ENCODE measurements at places on chromosomes 1 and 21.

DNA sequence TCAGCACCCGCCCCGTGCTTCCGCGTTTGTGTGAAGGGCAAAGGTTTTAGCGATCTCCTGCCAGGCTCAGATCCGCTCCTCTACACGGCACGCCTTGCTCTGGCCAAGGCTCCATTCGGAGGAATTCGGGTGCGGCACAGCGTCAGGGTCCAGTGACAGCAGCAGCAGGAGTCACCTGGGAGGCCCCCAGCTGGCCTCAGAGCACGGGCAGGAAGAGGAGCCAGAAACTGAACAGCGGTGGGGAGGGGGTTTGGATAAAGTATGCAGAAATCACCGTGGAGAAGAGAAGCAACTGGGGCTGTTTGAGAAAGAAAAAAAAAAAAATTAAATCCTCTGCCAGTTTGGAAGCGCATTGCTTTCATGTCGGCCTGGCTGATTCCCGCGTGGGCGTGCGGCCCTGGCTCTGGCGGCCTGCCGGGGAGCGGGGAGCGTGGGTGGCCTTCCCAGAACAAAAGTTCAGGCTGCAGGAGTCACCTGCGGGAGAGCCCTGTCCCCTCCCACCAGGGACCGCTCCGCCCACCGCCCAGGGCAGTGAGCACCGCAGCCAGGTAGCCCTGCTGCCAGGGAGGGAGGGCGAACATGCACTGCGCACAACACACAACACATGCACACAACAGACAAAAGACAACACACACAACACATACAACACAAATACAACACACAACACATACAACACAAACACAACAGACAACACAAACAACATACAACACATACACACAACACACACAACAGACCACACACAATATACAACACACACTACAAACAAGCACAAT lies 107.6 kb downstream of the ETS2 start:
- DNase-seq: peak; percentile 38

GRCh38 chr1:219387211-219387610 lies 213.5 kb downstream of the LYPLAL1 start:
- no peak for DNase-seq

- no peak for DNase-seq
Observed at GRCh38 chr1:14945132-14946010, 208.2 kb upstream of the TMEM51 start.

- DNase-seq: no peak
Observed at GRCh38 chr1:30342535-30343141, 380.7 kb downstream of the MATN1 start.

- no peak for DNase-seq
Observed at GRCh38 chr1:96333522-96334235, 387.9 kb upstream of the PTBP2 start.

DNA sequence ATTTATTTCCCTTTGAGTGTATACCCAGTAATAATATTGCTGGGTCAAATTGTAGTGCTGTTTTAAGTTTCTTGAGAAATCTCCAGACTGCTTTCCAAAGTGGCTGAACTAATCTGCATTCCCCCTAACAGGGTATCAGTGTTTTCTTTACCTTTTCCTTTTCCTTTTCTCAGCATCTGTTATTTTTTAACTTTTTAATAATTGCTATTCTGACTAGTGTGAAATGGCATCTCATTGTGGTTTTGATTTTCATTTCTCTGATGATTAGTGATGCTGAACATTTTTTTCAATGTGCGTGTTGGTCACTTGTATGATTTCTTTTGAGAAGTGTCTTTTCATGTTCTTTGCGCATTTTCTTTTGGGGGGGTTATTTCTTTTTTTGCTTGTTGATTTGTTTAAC lies 374.9 kb upstream of the BRINP3 start:
- DNase-seq: no peak

GRCh38 chr1:215022204-215022603 lies 60.3 kb upstream of the KCNK2 start:
- no peak for DNase-seq

- no peak for DNase-seq
Observed at GRCh38 chr1:180519846-180520245, 17.5 kb upstream of the ACBD6 start.

DNA sequence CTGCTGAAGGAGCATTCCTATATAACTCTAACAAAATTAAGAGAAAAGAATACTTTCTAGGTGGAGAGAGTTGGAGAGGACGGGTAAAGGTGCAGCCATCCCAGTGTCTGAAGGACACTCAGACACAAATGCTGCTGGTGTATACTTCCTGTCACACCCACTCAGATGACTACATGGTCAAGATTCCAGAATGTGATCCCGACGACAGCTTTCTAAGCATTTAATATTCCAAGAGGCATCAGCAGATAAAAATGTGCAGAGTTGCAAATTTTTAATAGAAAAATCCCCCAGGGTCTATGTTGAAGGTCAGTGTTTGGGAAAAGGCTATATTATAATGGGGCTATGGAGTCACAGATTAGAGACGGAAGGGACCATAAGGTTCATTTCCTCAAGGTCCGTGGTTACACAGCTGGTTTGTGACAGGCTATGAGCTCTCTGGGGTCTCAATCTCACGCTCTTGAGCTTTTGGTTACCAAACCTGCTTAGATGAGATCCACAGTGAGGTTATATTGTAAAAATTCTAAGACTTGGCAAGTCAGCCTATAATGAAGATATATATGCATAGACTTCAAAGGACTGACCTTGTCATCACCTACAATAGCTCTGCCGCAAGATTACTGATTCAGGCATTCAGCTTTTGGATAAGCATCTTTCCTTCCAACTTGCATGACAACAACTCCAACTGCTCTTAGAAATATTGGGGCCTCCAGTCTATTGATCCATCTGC lies 35.1 kb downstream of the ZNF281 start:
- no peak for DNase-seq

DNA sequence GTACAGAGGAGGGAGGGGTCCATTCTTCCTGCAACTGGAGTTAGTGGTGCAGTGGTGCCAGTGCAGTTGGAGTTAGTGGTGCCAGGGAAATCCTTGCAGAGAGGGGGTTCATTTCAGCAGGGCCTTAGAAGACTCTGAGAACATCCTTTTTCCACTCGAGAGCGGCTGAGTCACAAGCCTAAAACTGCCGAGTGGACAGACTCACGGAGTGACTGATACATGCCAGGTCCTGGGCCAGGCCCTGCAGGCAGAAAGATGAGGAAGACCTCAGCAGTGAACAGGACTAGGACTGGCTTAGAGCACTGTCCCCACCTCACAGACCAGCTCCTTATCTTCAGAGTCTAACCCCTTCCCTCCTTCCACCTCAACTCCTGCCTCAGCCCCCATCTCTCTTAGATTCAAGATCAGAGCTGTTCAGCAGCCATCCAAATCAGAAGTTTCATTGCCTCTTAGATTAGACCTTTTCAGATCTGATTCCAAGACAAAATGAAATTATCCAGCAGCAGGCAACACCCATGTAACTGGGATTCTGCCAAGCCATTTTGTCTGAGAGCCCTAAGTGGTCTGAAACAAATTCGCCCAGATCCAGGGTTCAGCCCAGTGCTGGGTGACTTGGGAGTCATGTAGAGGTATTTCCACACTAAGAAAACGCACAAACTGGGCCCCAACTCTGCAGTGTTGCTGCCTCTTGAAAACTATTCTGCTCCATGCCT lies 12.7 kb upstream of the IKBKE start:
- no peak for DNase-seq

GRCh38 chr1:5858246-5858645 lies 134.0 kb downstream of the NPHP4 start:
- no peak for DNase-seq

GRCh38 chr1:33943978-33944377 lies 80.1 kb downstream of the HMGB4 start:
- no peak for DNase-seq

DNA sequence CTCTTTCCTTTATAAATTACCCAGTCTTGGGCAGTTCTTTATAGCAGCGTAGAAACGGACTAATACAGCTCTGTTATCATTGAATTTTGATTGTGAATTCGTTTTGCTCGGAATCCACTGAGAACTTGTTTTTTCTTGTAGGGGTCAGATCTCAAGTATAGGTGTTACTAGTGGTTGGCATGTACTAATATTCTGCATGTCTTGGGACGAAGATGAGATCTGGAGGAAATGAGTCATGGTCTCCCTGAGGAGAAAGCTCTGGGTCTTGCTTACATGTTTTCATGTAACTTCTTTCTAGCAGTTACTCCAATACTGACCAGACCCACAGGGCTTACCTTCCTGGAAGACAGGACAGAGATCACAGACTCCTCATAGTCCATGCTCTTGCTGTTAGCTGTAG lies 30.3 kb downstream of the ZSCAN20 start:
- DNase-seq: no peak

GRCh38 chr21:42567861-42568260 lies 54.2 kb downstream of the SLC37A1 start:
- DNase-seq: no peak

DNA sequence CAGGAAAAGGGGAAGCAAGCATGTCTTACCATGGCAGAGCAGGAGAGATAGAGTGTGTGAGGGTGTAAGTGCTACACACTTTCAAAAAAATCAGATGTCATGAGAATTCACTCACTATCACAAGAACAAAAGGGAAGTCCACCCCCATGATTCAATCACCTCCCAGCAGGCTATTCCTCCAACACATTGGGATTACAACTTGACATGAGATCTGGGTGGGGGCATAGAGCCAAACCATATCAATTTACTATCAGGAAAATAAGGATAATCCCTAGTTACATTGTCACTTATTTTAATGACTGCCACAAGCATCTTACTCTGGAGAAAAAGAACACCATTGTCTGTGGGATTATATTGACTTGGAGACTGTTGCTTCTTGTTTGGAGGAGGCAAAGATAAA lies 66.1 kb upstream of the VANGL1 start:
- no peak for DNase-seq

DNA sequence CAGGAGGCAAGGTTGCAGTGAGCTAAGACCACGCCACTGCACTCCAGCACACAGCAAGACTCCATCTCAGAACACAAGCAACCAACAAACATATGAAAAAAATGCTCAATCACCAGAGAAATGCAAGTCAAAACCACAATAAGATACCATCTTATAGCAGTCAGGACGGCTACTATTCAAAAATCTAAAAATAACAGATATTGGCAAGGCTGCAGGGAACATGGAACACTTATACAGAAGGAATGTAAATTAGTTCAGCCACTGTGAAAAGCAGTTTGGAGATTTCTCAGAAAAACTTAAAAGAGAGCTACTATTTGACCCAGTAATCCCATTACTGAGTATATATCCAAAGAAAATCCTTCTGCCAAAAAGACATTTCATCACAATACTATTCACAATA lies 27.6 kb upstream of the POGK start:
- DNase-seq: peak; percentile 17

DNA sequence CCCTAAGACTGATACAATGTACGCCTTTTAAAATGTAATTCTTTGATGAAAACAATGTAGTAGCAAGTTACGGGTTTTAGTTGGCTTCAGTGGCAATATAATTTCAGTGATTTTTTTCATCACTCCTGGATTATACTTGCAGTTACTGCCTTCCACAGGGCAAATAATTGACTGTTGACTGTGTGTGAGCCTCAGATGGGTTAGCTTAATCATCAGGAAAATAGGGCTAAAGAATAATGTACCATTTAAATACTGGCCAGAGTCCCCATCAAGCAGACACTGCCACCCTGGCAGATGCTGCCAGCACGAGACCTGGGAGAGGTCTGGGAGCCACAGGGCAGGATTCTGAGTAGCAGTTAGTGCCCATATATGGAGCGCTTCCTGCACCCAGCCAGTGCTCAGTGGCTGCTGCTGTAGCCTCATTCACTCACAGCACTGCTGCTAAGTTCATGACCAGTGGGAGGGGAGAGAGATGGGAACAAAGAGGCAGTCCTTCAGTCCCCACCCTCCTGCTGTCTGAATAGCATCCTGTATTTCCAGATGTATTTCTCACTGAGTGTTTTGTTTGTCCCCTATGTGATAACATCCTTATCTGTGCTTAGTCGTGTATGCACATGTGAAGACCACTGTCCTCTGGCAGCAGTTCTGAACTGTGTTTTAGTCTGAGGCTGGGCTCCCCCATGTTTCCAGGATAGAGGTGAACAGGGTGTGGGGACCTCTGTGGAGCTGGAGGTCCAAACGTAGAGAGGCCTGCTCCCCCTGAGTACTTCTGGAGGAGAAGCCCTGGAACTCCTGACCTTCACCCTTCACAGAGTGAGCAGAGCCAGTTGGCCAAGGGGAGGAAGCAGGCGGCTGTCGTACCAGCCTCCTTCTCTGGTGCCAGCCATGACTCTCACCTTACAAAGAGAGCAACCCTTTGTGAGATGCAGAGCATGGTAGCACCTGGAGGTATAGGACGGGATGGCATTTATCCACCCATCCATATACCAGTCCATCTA lies 80.4 kb downstream of the ADARB1 start:
- DNase-seq: no peak

All from common myeloid progenitor, CD34-positive (primary cell).